ENCODE measurements at places on chromosomes 1 and 21.

- DNase-seq, result no peak
Measured at GRCh38 chr1:219132939-219133338, 40.7 kb upstream of the LYPLAL1 start.

GRCh38 chr1:156167536-156167935 is 14.2 kb downstream of the SEMA4A start:
- no peak for DNase-seq

GRCh38 chr1:198919667-198920398 is 281.0 kb downstream of the PTPRC start:
- no peak for DNase-seq

- no peak for DNase-seq
Measured at GRCh38 chr1:207414606-207415108, 39.5 kb upstream of the CR2 start.

DNA sequence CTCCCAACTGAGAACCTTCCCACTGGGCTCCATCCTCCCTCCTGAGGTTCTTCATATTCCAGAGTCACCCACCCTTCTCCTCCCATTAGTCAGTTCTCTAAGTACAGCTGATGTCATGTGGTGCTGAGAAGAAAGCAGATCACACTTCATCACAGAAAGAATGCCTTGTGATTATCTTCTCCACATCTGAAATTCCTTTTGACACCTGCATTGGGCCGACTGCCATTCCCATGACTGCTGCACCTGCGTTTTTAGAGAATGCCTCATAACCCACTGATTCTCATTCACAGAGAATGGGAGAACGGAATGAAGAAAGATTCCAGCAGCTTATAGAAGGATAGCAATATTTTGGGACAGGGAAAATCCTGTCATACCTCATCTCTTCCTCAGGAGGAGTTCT is 14.3 kb downstream of the LEPR start:
- no peak for DNase-seq

GRCh38 chr21:45590246-45590725 is 48.0 kb upstream of the SLC19A1 start:
- DNase-seq, result peak; percentile 52

- DNase-seq, result no peak
Measured at GRCh38 chr1:30275926-30276764, 447.2 kb downstream of the MATN1 start.

- no peak for DNase-seq
Measured at GRCh38 chr1:152577168-152577567, 3.1 kb downstream of the LCE3D start.

DNA sequence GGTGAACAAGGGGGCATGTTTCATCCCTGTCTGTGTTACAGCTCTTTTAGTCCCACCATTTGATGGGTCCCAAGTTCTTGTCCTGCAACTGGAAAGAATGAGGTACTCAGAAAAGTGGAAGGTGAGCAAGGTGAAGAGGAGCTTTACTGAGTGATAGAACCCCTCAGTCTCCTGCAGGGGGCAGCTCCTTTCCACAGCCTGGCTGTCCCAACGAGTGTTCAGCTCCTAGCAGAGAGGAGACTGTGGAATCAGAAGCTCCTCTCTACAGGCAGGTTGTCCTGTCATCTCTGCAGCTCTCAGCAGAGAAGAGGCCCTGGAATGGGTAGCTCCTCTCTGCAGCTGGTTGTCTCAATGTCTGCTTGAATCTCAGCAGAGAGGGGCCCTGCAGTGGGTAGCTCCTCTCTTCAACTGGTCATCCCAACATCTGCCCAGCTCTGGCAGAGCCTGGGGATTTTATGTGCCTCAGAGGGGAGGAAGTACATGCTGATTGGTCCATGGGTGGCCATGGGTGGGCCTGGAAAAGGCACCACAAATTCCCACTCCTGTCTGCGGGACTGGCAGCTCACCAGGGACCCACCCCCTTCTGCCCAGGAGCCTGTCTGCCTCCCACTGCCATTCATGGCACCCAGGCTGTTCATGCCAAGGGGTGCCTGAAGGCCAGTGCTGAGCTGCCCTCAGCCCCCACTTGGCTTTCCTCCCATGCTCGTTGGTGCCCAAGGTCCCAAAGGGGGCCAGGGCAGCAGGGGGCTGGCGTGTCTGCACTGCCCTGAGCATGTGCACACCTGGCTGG is 25.7 kb downstream of the LDLRAD1 start:
- DNase-seq, result no peak

DNA sequence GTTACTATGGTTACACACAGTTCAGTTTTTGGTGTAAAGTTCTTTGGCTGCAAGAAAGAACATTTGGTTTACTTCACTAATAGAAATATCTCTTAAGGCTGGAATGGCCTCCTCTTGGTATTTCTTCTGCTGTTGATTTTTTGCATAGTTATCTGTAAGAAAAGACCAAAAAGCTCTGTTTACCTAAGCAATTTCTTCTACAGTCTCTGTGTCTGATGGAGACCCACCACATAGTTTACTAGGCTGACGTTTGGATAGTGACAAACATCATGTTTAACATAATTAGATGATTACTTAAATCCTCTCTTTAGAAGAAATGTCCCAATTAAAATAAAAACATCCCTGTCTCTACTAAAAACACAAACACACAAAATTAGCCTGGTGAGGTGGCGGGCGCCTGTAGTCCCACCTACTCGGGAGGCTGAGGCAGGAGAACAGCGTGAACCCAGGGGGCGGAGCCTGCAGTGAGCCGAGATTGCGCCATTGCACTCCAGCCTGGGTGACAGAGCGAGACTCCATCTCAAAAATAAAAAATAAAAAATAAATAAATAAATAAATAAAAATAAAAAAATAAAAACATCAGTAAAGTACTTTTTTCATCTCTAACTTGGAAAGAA is 7.2 kb downstream of the PIGP start:
- no peak for DNase-seq

- DNase-seq, result no peak
Measured at GRCh38 chr1:54096227-54096876, 42.9 kb downstream of the TCEANC2 start.

- no peak for DNase-seq
Measured at GRCh38 chr1:2109581-2110021, 59.4 kb downstream of the PRKCZ start.

- DNase-seq, result no peak
Measured at GRCh38 chr1:227170361-227171166, 147.7 kb downstream of the CDC42BPA start.

- no peak for DNase-seq
Measured at GRCh38 chr1:57400048-57400447, 23.8 kb downstream of the DAB1 start.

GRCh38 chr21:36282568-36283230 is 37.3 kb upstream of the MORC3 start:
- no peak for DNase-seq

DNA sequence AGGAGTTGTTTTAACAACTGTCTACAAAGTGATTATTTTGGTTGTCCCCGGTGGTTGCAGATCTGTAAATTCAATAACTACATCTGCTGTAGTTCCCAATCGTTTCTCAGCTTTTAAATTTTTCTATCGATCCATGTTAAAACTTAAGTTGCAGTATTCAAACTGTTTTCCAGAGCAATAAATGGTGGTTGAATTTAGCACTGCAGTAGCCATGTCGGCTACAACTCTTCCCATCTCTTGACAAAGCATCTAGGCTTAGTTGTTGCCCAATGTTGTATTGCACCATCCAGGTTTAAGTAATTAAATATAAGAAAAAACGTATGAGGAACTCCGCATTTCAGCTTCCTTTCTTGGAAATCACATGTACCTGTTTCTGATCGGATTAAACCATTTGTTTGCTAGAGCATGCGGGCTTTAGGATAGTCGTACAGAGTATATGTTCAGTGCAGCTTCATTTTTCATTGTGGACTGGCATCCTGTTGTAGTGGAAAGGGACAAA is 996 bp downstream of the CNIH4 start:
- no peak for DNase-seq

DNA sequence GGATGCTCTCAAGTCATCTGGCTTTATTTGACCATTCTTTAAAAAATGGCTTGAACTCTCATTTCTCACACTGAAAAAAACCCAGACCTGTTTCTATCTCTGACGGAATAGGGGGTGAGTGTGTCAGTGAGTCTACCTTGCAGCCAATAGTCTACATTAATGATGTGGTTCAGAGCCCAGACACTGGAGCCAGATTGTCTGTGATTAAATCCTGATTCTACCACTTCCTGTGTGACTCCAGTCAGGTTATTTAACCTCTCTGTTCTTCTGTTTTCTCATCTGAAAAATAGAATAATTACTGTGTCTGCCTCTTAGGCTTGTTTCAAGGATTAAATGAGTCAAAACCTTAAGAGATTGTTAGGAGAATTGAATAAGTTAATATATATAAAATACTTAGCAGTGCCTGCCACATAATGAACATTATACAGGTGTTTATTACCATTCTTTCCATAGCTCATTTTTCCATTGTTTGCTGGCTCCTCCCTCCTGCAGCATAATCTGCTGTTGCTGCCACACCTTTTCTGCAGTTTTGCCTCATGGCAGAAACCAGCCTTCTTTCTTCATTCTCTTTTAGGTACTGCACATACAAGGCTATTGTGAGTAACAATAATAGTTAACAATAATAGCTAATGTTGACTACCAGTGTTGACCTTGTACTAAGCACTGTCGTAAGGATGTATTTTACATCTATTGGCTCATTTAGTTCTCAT is 157.6 kb upstream of the IVNS1ABP start:
- no peak for DNase-seq

DNA sequence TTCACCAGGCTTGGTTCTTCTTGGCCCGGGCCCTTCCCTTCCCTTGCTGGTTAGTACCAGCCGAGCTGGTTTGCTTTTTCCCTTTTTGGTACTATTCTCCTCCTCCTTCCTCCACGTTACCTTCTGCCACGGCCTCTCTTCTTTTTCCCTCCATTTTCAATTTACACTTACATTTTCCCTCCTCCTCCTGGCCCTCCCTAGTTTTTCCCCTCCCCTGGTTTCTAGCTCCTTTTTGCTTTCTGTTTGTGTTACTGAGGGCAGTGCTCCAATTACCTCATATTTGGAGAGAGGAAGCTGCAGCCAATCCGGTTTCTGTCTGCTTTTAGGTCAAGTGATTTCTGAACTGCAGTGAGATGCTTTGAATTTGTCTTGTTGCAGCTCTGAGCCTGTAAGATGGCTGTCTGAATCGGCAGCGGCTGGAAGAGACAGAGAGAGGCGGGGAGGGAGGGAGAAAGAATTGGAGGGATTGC is 63.7 kb downstream of the MACF1 start:
- no peak for DNase-seq

Data from activated T-helper 1 cell treated with anti-CD3 and anti-CD28 coated beads, Interleukin-2, amount 50 U/mL, for 16 hours (primary cell).